Endodermal cell (in vitro differentiated cells): ENCODE measurements at places on chromosomes 11 and 22. TPM values are rescaled to one million over a fixed set of nuclear protein-coding genes. Genes with fewer than 3 reads are reported as not detected.

DNA sequence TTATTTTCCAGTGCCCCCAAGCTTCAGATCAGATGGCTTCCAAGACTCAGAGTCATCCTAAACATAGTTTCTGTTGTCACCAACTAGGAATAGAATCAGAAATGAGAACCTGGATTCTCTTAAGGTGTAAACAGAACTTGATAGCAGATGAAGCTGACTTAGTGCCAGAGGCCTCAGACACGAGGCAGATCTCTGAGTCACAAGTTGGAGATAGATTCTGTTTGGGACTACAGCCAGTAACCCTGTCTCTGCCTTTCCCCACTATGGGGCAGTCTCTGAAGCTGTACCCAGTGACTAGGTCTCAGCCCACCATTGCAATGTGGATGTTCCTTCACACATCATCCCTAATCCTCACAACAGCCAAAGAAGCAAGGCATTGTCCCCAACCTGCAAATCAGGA, 25.4 kb downstream of the NEU3 start:
- H3K27ac ChIP-seq: no peak overlapping the region
- no peak overlapping the region for H3K4me3 ChIP-seq
- H3K4me1 ChIP-seq: no peaks in the 10 kb centered on the region
- no peak for DNase-seq
- H3K27me3 ChIP-seq: peaks cover 40% of the 10 kb centered on the region

- no peaks in the 10 kb centered on the region for H3K27me3 ChIP-seq
- no peak overlapping the region for H3K27ac ChIP-seq
- no peaks in the 10 kb centered on the region for H3K4me1 ChIP-seq
- no peak overlapping the region for H3K4me3 ChIP-seq
Observed at GRCh38 chr11:71302534-71302909, 50.1 kb upstream of the SHANK2 start.

PTPRCAP gene
- 1.2 and 2.1 TPM in 2 replicates for total RNA-seq

DNA sequence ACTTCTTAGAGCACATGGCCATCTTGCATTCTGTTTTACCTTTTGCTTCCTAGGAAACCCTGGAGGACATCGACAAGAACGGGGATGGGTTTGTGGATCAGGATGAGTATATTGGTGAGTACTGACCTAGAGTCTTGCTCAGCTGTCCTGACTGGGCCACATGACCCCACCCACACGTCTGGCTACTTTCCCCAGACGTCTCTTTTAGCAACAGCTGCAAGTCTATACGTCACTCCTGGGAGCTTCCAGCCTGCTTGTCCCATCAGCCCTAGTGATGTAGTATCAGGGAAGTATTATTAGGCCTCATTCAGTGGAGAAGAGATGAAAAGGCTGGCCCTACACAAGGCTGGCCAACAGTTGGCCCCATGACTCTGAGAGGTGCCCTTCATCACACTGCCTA, 9.6 kb downstream of the RCN1 start:
- H3K27me3 ChIP-seq: no peaks in the 10 kb centered on the region
- no peak for DNase-seq
- H3K36me3 ChIP-seq: peaks cover 60% of the 10 kb centered on the region
- no peak overlapping the region for H3K27ac ChIP-seq

FIBIN gene
- not detected in 2 replicates for total RNA-seq
